ENCODE measurements at places on chromosomes 2 and 18.

- no peak for DNase-seq
Measured at GRCh38 chr2:180322781-180323180, 315.7 kb upstream of the CWC22 start.

DNA sequence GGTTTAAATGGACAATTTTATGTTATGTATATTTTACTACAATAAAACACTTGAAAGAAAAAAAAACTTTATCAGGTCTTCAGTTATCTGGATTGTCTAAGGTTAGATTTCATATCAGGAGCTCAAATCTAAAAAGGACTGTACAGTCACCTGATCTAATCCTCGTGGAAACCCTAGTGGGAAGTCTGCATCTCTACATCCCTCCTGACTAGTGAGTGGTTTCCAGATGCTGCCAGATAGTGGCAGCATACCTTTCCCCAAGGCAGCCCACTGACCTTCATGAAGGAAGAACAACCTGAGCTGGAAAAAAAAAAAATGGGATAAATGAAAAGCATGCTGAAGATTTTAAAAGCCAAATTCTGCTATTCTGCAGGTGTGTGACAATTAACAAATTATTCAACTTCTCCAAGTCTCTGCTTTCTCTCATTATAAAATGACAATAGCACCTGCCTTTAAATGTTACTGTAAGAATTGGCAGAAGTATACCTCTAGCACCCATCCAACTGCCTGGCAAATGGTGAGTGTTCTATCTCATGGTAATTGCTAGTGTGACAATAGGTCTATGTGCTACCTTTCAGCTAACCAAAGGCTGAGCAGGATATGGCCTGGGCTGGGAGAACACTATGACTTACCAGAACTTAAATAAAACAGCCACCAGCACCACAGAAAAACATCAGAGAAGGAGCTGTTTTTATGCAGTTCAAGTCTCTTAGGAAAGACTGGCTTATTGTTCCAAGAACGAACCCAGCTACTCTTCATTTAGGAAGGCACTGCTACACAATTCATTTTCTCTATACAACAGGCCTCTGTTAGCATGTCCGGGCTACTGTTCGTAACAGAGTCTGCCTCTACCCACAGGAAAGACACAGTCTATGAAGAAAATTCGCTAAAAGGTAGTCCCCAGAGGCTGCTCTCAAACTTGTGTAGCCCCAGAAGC lies 8.6 kb downstream of the CLASP1 start:
- no peak for DNase-seq

GRCh38 chr2:149037851-149038250 lies 648 bp upstream of the LYPD6B start:
- no peak for DNase-seq

DNA sequence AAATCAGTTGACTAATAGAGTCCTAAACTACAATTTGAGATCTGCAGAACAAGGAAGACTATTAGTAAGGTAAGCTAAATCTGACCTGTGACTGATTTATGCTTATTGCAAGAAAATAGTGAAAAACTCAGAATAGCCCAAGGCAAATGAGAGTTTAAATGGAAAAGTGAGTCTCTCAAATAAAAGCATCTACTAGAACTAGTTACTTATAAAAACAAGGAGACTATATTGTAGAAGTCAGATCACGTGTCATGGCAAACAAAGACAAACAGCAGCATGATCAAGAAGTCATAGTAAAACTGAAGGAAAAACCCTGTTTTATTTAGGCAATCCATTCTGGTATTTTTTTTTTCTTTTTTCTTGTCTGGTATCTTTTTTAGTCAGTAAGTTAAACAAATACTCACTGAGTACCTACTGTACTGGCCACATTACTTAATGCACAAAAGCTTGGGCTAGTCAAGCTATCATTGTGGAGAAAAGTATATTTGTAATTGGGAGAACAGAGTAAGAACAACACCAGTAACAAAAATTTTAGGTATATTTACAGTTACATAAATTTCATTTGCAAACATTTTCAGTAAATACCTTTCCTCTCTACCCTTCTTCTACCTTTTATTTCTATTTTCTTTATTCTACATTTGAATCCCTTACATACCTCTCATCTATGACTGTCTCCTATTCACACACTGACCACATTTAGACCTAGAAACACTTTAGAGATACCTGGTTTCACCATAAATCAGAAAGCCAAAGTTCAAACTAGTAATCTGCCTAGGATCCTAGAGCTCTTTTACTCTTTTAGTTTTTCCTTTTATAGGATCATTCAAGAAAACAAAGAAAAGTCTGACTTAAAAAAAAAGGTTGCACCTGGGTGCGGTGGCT lies 23.7 kb downstream of the CCDC88A start:
- DNase-seq, result no peak

GRCh38 chr2:108950369-108951135 lies 38.5 kb downstream of the EDAR start:
- no peak for DNase-seq

DNA sequence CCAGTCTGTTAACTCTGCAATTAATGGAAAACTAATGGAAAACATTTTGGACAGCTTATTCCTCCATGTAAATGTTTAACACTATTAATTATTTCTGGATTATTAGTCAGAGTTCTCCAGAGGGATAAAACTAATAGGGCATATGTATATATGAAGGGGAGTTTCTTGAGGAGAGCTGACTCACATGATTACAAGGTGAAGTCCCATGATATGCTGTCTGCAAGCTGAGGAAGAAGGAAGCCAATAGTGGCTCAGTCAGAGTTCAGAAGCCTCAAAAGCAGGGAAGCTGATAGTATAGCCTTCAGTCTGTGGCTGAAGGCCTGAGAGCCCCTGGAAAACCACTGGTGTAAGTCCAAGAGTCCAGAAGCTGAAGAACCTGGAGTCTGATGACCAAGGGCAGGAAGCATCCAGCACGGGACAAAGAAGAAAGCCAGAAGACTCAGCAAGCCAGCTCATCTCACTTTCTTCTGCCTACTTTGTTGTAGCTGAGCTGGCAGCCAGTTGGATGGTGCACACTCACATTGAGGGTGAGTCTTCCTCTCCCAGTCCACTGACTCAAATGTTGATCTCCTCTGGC lies 136.0 kb downstream of the PTH2R start:
- DNase-seq, result no peak

- peak; percentile 52 for DNase-seq
Measured at GRCh38 chr2:100321179-100321865, 979 bp downstream of the LONRF2 start.

- no peak for DNase-seq
Measured at GRCh38 chr2:174716785-174717184, 47.5 kb downstream of the CHRNA1 start.

- DNase-seq, result no peak
Measured at GRCh38 chr2:26008851-26009566, 24.9 kb upstream of the RAB10 start.

DNA sequence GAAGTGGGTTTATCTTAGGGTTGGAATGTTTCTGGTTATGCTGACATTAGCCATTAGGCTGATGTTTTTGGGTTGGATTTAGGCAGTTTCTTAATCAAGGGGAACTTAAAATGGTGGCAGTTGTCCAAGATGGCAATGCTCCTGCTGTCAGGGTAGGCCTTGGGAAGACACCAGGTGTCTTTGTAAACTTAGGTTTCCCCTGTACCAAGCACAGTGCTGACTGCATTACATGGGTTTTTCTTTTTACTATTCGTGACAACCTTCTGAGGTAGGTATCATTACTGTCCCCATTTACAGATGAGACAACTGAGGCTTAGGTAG lies 528 bp upstream of the ATG16L1 start:
- DNase-seq, result no peak

DNA sequence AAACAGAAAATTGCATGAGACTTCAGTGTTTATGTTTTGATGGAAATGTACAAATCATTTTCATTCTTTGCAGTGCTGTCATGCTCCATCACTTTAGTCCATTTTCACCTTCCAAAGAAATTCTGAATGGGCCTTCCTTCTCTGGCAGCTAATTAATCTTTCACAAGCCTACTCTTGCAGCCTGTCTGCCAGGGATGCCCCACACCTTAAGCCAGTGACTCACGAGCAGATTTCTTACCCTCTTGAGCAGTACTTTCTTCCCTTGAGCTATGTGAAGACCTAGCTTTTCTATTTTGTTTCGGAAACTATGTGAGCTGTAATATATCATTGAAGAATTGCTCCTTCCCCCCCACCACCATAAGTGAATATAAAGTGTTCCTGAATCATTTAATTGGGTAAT lies 404.3 kb upstream of the VWC2L start:
- DNase-seq, result no peak

- no peak for DNase-seq
Measured at GRCh38 chr2:239292959-239293774, 107.7 kb downstream of the HDAC4 start.

DNA sequence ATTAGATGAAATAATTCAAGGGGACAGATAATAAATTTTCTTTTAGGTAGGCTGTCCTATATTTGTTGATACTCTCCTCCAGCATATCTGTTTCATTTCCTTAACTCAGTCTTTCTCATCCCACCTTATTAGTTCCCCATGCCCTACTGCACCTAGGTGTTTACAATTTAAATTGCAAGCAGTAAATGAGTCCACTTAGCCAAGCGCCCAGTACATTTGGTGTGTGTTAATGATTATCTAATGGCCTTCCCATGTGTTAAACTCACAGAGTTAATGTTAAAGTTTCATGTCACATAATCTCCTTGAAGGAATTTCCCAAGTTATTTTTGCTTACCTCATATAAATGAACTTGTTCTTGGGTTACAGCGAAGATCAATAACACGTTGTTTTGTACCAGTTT lies 31.2 kb downstream of the ITGB6 start:
- no peak for DNase-seq

DNA sequence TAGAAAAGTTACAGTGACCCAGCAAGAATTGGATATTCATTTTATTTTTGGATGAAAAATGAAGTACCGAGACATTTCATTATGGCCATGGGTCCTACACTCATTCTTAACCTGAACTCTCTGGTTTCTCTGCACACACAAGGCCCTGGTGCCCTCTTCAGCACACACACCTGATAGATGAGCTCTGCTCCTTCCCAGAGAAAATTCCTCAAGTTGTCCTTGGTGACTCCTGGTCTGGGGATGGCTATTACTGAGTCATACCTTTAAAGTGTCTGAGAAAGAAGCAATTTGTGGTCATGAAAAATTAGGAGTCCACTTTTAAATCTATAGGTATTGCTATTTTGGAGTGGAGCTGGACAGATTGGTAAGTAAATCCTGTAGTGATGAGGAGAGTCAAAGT lies 311.5 kb downstream of the CDH2 start:
- no peak for DNase-seq

DNA sequence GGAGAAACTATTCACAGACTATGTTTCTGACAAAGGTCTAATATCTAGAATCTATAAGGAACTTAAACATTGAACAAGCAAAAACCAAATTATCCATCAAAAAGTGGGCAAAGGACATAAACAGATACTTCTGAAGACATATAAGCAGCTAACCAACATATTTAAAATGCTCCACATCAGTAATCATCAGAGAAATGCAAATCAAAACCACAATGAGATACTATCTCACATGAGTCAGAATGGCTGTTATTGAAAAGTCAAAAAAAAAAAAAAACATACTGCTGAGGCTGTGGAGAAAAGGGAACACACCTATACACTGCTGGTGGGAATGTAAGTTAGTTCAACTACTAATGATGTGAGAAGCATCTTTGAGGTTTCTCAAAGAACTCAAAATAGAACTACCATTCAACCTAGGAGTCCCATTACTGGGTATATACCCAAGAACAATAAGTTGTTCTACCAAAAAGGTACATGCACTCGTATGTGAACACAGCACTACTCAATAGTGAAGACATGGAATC lies 220.4 kb upstream of the TFPI start:
- DNase-seq, result no peak

- no peak for DNase-seq
Measured at GRCh38 chr18:50397023-50397422, 22.2 kb downstream of the SKA1 start.

- no peak for DNase-seq
Measured at GRCh38 chr18:845152-845819, 33.2 kb upstream of the YES1 start.

DNA sequence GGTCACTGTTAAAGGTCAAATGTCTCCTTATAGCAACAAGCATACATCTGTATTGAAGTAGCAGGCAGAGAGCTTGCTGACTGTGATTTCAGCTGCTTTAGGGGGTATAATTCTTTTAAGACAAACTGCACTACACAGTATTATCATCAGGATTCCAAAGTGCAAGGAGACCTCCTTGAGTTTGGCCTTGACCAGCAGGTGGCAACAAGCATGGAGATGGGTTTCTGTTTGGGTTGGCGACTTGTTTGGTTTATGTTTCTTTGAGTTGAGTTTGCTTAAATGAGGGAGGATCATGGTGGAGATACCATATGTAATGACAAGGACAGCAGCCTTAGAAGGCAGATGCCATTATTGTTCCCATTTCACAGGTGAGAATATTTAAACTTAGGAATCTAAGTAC lies 681.0 kb upstream of the ID2 start:
- no peak for DNase-seq

DNA sequence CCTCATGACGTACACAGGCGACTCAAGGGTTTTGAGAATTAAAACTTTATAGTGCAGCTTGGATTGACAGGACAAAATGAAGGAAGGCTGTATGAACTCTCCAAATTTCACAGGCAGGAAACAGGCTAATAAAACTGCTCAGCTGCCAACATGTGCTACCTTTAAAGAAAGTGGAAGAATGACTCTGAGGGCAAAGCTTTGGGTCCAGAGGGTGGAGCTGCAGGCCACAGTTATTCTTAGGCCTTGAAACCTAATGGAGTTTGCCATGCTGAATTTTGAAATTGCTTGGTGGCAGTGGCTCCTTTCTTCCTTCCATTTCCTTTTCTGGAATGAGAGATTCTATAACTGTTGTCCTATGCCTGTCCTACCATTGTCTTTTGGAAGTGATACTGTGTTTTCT lies 34.8 kb downstream of the HAT1 start:
- DNase-seq, result no peak

DNA sequence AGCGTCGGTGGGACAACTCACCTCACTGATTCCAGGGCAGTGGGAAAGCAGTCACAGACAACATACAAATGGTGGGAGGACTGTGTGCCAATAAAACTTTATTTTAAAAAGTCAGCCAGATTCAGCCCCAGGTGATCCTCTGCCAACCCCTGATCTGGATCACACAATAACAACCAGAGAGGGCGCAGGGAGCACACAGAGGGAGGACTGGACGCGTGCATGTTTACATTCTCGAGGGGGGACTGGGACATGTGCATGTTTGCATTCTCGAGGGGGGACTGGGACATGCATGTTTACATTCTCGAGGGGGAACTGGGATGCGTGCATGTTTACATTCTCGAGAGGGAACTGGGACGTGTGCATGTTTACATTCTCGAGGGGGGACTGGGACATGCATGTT lies 209.5 kb downstream of the NDUFA10 start:
- DNase-seq, result no peak
